Muscle of arm (tissue), 14 donors: ENCODE measurements at places on chromosomes 2 and 18. TPM values are rescaled to one million over a fixed set of nuclear protein-coding genes. Genes with fewer than 3 reads are reported as not detected.

Gene AOX1
- 1.3 TPM for polyA plus RNA-seq

GRCh38 chr2:205969584-205969983 is 116.4 kb downstream of the INO80D start:
- DNase-seq, result no peak

GRCh38 chr2:170113168-170113894 is 64.6 kb upstream of the MYO3B start:
- DNase-seq, result no peak

- no peak for DNase-seq
These were observed 55.1 kb downstream of the RHOB start for GRCh38 chr2:20501974-20502373.

- DNase-seq, result no peak
These were observed 555.6 kb upstream of the ZEB2 start for GRCh38 chr2:145075454-145076062.

GRCh38 chr2:42926434-42927333 is 134.3 kb upstream of the HAAO start:
- no peak for DNase-seq
